HT-29 (cell line): ENCODE measurements at places on chromosomes 7 and 10. TPM values are rescaled to one million over a fixed set of nuclear protein-coding genes. Genes with fewer than 3 reads are reported as not detected.

SLC16A9 gene
- total RNA-seq, result not detected in 2 replicates

DNA sequence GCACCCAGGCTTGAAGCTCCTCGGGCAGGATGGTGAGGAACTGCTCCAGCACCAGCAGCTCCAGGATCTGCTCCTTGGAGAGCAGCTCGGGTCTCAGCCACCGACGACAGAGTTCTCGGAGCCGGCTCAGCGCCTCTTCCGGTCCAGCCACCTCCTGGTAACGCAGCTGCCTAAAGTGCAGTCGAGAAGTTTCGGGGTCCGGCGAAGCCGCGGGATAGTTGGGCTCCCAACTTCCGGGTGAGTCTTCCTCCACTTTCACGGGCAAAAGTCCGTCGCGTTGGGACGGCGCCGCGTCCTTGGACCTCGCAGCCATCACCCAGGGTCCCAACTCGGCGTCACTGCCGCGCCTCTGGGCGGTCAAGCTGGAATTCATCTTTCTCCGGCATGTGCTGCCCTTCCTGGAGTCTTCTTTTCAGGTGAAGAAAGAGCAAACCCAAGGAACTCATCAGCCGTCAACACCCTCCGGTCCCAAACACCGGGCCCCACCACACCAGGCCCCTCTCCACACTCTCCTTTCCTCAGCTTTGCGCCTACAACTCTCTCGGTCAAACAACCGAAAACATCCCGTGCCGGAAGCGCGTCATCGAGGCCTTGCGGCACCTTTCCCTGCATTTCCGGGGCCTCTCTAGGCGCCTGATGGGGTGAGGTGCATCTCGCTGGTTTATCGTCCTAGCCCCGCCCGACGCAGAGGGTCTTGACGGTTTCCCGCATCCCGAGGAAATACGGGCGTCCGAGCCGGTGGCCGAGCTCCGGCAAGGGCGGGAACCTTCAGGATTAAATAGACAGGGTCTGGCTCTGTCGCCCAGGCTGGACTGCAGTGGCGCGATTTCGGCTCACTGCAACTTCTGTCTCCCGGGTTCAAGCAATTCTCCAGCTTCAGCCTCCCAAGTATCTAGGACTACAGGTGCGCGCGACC, at the start of gene ZNF394:
Gene ZNF394, minus strand, starts transcription at position 561 of the 916 bp plus-strand sequence. Its CDS starts 188 bp downstream, at position 373.
- DNase-seq, result peak; percentile 96

- peak; percentile 9 for DNase-seq
Measured at GRCh38 chr7:79137942-79138341, 315.5 kb downstream of the MAGI2 start.

GRCh38 chr7:149196705-149197171, 1.4 kb downstream of the ZNF282 start:
- DNase-seq, result peak; percentile 55

PRF1 gene
- total RNA-seq, result not detected in 2 replicates

- DNase-seq, result no peak
Measured at GRCh38 chr7:94540428-94540827, 30.8 kb downstream of the CASD1 start.

POLR3A gene
- total RNA-seq, result 9.1 and 10.8 TPM in 2 replicates

DNA sequence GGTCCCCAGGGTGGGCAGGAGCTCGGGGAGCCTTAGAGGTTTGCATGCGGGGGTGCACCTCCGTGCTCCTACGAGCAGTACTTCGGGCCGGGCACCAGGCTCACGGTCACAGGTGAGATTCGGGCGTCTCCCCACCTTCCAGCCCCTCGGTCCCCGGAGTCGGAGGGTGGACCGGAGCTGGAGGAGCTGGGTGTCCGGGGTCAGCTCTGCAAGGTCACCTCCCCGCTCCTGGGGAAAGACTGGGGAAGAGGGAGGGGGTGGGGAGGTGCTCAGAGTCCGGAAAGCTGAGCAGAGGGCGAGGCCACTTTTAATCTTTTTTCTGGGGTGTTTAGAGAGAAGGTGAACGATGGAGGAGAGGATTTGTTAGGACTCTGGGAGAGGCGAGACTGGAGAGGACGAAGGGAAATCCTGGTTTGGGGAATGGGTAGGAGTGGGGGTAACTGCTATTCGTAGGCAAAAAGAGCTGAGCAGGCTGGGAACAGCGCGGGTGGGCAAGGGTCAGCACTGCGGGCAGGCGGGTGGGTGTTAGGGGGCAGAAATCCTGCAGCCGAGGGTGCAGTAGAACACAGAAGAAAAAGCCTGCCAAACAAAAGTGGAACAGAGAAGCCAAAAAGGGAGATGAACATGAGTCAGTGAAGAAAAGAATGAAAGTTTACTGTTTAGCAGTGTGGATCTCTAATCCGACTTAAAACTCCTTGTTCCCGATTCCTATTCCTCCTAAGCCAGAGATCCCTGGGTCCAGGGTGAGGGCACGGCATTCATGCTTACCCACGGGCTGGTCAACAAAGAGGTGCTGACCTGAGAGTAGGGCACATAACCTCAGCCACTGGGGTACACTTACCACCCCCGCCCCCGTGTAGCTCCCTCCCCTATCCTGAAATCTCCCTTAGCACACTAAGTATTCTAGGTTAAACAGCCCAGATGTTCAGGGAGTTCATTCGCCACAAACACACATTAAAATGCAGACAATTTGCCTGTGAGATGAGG, 26.9 kb downstream of the PRSS2 start:
- DNase-seq, result no peak

- no peak for DNase-seq
Measured at GRCh38 chr10:29955329-29955935, 104.0 kb downstream of the JCAD start.

- no peak for DNase-seq
Measured at GRCh38 chr7:46318276-46318675, 397.2 kb upstream of the IGFBP3 start.

PNLIP gene
- total RNA-seq, result not detected in 2 replicates

LMBR1 gene
- 131 and 151 TPM in 2 replicates for total RNA-seq

DNA sequence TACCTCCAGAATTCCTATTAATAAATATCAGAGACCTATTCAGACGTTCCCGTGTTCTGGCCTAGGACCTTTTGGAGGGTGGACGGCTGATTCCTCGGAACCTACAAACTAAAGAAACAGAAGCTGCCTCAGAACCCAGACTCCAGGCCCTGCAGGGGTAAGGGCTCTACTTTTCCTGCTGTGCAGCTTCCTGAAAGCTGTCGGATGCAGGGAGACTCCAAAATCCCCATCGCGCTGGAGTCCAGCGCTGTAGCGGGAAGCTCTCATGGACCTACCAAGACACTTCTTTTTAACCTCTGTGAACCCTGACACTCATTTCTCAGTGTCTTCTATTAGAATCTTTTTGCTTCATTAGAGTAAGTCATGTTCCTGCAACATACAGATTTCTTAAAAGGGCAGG, 244.5 kb upstream of the PITRM1 start:
- DNase-seq, result no peak

DNA sequence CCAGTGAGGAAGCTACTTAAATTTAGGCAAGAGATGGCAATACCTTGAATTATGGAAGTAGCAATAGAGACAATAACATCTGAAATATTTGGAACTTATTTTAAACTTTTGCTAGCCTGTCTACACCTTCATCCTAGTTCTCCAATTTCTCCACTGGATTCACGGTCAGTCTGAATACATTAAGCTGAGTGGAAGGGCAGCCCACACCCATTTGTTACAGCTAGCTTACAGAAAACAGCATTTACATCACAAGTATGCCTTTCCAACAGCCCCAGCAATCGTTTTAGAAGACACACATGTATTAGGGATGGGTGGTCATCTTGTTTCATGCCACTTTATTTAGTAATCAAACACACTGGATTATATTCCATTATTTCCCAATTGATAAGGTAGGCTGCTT, 16.7 kb downstream of the EPC1 start:
- no peak for DNase-seq

- DNase-seq, result no peak
Measured at GRCh38 chr10:99941942-99942820, 67.6 kb downstream of the DNMBP start.

DNA sequence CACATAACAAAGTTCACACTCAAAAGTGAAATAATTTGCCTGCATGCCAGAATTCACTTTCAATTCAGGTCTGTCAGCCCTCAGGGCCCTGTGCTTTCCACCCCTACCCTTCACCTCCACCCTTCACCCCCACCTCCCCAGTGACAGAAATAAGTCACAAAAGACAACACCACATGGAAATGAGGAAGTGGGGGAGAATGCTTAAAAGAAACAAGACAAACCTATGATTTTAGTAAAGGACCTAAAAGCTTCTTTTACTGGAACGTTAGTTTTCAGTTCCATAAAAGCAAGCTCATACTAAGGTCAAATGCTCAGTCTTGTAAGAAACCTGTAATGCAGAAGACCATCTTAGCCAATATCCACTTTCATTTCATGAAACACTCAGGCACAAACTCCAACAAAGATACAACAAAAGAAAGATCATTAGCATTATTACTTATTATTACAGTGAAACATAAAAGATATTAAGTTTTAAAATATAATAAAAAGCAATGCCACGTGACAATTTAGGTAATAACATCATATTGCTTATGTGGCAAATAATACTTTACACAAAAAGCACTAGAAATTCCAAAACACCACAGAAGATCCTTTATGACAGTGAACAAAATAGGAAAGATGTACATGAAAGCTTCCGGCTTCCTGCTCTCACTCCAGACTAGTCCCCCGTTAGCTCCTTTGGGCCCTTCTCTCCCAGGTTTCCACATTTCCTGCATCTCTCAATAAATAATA, 112.1 kb downstream of the LMBR1 start:
- no peak for DNase-seq

C10orf88 gene
- 1.8 and 3.9 TPM in 2 replicates for total RNA-seq

SCIN gene
- total RNA-seq, result 0.76 and 1.5 TPM in 2 replicates

- DNase-seq, result no peak
Measured at GRCh38 chr10:98193037-98193436, 58.6 kb downstream of the R3HCC1L start.

- no peak for DNase-seq
Measured at GRCh38 chr7:76000566-76000965, 6.2 kb upstream of the TMEM120A start.

GRCh38 chr7:99002827-99003212, 124.5 kb downstream of the TRRAP start:
- DNase-seq, result no peak

CAMK2B gene
- 1.8 and 1.9 TPM in 2 replicates for total RNA-seq

GNGT1 gene
- not detected in 2 replicates for total RNA-seq

GRCh38 chr7:134856091-134856490, 76.7 kb downstream of the CALD1 start:
- no peak for DNase-seq

DNA sequence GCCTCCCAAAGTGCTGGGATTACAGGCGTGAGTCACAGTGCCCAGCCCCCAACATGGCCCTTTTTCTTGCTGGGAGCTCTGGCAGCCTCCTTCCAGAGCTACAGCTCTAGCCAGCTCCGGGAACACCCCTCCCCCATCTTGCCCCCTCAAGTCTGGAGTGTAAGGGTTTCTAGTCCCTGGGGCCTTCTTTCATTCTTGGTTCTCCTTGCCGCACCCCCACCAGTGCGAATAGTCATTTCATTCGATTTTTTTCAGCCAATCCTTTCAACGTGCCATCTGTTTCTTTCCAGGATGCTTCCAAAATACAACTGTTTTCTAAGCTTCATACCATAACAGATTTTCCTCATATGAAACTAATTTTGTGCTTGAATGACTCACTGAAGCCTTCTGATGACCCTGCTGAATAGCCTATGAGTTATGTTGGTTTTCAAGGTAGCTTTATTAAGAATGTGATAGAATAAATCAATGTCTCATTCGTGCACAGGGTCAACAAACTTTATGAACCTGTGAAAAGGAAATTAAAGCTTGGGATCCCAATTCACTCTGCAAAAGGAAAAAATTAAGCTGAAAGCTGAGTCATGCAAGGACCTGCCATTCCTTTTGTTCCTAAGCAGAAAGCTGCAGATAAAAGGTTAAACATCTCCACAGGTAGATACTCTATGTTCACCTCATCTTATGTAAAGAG, 38.6 kb downstream of the CDC14C start:
- DNase-seq, result no peak

DNA sequence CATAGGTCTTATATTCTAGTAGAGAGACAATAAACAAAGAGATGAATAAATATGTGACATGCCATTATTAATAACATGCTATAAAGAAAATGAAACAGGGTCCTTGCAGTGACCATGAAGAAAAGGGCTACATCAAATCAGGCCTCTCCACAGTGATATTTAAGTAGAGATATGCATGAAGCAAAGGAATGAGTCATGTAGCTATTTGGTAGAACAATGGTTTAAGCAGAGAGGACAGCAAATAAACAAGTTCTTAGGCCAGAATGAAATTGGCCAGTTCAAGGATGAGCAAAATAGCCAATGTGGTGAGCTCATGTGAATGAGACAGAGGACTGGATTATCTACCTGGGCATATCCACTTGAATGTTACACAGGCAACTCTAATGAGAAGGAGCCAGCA, 172.2 kb upstream of the FERD3L start:
- DNase-seq, result no peak

- no peak for DNase-seq
Measured at GRCh38 chr7:81408728-81409127, 361.1 kb downstream of the HGF start.

- DNase-seq, result peak; percentile 19
Measured at GRCh38 chr10:63133821-63134557, 861 bp downstream of the NRBF2 start.

- peak; percentile 36 for DNase-seq
Measured at GRCh38 chr7:2355705-2356008, 1.0 kb downstream of the EIF3B start.

DNA sequence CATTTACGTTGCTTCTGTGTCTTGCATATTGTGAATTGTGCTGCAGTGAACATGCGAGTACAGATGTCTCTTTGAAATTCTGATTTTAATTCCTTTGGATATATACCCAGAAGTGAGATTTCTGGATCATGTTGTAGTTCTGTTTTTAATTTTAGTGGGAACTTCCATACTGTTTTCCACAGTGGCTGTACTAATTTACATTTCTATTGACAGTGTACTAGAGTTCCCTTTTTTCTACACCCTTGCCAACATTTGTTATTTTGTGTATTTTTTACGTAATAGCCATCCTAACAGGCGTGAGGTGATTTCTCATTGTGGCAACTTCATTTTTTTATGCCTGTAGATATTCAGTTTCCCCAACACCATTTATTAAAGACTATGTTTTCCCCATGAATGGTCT, 144.7 kb upstream of the INHBA start:
- no peak for DNase-seq

GRCh38 chr7:129469930-129470329, 32.4 kb upstream of the SMKR1 start:
- no peak for DNase-seq

DNA sequence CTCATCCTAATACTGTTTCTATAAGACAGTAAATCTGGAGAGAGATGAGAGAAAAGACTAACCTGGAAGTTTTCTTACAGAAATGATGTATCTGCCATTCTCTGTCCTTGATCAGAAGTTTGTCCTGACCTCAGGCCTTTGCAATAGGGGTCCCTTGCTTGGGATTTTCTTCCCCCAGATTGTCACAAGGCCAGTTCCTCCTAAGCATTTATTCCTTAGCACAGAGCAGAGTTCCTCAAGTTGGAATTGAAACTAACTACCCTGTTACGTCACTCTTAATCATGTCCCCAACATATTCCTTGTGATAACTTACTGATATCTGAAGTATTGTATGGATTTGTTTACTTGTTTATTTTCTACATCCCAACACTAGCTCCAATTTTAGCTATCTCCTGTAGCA, 202.1 kb downstream of the COBL start:
- no peak for DNase-seq

BUD23 gene
- total RNA-seq, result 127 and 151 TPM in 2 replicates

ZNF273 gene
- total RNA-seq, result 1.5 and 3.2 TPM in 2 replicates
